ENCODE measurements at places on chromosomes 11 and 22.

DNA sequence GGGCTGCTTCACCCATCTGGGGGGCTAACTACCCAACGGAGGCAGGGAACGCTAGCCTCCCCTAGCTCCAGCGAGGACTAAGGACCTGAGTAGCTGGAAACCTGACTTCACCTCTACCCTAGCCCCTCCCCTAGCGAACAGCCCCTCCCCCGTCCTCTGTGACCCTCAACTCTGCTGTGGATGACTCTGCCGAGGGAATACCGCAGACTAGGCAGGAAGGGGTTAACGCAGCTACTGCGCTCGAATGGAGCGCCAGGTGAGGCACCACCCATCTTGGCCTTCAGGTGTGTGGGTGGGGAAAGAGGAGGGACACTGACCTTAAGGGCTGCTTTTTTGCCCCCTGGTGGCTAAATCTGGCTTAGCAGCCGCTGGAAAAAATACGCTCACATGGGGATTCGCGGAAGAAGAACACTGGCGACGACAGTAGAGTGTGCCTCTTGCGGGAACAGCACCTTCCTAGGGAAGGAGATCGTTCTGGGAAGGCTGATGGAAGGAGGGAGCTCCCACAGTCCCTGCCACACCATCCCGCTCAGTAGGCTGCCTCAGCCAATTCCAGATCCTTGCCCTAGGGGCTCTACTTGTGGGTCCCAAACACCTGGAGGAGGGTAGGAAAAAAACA is 4.5 kb upstream of the BCL9L start:
- peak; percentile 62 for DNase-seq

GRCh38 chr11:131253656-131254151 is 116.7 kb upstream of the NTM start:
- no peak for DNase-seq

DNA sequence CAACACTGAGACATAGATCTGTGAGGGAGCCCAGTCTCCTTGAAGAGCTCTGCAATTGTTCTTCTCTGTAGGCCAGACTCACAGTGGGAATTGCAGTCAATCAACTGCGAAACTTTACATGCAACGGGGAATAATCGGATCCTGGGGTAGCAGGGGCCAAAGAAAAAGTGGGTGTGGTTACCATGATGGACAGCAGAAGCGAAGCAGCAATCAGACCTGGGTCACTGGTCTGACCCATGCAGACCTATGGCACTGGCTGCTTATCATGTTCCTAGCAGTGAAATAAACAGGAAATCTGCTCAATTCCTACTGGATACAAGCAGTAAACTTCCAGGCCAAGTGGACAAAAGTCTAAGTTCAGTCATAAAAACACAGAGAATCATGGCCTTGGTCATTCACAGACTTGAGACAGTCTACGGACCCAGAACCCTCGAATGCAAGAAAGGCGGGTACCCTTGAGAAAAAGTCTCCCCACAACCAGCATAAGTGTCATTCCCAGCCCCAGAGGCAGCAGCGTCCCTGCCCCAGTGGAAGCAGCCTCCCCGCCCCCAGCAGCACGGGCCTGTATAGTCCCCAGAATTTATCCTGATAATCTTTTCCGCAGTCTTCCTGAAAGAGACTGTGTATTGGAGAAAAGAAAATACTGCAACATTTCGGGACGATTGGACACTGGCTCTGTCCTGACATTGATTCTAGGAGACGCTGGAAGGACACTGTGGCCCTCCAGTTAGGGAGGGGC is 34.6 kb downstream of the ASCL2 start:
- DNase-seq = no peak

GRCh38 chr11:62918531-62918930 is 2.6 kb downstream of the CHRM1 start:
- DNase-seq = no peak

- DNase-seq = no peak
These were observed 906.1 kb upstream of the RAG2 start for GRCh38 chr11:37504060-37504611.
